Activated naive CD4-positive, alpha-beta T cell treated with anti-CD3 and anti-CD28 coated beads, Interleukin-2, amount 10 ng/mL, durations not matched to agents 5 hours and 36 hours (primary cell): ENCODE measurements at places on chromosomes 6 and 20. TPM values are rescaled to one million over a fixed set of nuclear protein-coding genes. Genes with fewer than 3 reads are reported as not detected.

SLC17A9 gene
- total RNA-seq, result 20.6 TPM

KCNS1 gene
- total RNA-seq, result 0.13 TPM

PLA2G7 gene
- not detected for total RNA-seq

POU3F2 gene
- not detected for total RNA-seq

CALHM4 gene
- total RNA-seq, result not detected
